Activated CD4-positive, alpha-beta T cell treated with anti-CD3 and anti-CD28 coated beads, Interleukin-2, amount 50 U/mL, for 24 hours (primary cell): ENCODE measurements at places on chromosomes 12 and 14.

DNA sequence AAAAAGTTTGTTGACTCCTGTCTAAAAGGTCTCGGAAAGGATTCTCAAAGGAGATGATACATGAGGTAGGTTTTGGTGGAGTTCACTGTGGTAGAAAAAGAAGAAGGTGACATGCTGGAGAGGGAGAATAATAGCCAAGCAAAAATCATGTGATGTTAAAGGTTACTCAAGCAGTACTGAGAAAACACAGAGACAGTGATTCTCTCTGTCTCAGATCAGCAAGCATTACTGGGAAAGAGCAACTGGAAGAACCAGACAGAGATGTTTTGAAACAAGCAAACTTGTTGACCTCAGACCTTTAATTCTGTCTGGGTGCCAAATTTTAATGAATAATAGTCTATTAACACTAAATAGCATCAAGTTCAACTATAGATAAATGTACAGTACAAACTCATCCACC, 183.5 kb upstream of the PLEKHG7 start:
- DNase-seq, result no peak

GRCh38 chr14:103123634-103124500, 606 bp downstream of the TNFAIP2 start:
- no peak for DNase-seq

DNA sequence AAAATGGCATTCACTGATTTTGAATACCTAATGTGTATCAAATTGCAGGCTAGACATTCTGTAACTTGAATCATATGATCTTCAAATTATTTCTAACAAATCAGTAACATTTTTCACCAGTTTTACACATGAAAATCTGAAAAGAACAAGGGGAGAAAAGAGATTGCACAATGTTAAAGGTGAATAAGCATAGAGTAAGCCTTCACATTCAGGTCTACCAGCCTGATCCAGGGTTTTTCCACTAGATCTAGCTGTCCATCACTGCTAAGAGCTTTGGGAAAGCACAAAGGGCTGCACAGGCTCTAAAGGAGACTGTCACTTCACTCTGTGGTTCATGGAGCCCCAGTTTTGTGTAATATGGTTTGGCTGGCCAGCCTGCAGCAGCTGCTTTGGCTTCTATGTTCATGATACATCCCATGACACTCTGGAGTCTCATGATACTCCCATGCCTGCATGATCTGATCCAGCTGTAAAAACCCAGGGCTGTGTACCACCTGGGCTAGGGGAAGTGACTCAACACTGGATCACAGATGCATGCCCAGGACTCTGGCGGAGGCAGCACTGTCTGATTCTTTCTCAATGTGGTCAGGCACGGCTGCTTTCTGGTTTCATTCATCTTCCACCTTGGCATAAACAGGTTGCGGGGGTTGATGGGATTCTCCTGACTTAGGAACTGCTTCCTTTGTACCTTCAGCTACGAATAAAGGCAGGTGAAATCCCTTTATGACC, 859.7 kb downstream of the GALC start:
- DNase-seq, result no peak

- no peak for DNase-seq
These were observed 99.8 kb upstream of the SEL1L start for GRCh38 chr14:81633496-81633895.

DNA sequence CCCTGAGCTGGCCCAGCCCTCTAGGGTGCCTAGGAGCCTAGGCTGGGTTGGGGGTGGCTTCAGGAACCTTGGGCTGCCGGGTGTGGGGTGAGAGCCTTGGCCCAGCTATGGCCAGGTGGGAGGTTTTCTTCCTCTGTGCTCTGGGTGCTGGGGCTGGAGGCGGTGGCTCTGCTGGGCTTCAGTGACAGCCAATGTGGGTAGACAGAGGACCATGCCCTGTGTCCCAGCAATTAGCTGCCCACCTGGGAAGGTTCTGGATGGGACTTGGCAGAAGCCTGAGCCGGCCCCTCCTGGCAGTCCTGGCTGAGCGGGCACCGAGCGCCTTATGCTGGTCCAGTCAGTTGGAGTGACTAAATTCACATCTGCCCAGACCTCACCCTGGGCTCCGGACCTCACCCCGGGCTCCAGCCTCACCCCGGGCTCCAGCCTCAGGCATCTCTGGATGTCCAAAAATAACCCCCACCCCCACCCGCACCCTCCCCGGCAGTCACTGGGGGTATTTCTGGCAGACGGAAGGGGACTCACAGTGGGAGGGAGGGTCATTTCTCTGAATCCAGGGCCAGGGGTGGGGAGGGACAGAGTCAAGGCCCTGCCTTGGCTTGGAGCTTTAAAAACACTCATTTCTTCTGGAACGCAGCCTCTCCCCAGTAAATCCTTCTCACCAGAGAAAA, 46.9 kb downstream of the CYP46A1 start:
- DNase-seq, result no peak

- no peak for DNase-seq
These were observed 38.9 kb downstream of the C14orf132 start for GRCh38 chr14:96077983-96078624.
